ENCODE measurements at places on chromosomes 4 and X.

- H3K36me3 ChIP-seq, result no peaks in the 10 kb centered on the region
- H3K4me3 ChIP-seq, result no peak overlapping the region
- peaks cover 3% of the 10 kb centered on the region for H3K4me1 ChIP-seq
- H3K27me3 ChIP-seq, result no peaks in the 10 kb centered on the region
Observed at GRCh38 chrX:23662187-23662586, 5.1 kb upstream of the PRDX4 start.

DNA sequence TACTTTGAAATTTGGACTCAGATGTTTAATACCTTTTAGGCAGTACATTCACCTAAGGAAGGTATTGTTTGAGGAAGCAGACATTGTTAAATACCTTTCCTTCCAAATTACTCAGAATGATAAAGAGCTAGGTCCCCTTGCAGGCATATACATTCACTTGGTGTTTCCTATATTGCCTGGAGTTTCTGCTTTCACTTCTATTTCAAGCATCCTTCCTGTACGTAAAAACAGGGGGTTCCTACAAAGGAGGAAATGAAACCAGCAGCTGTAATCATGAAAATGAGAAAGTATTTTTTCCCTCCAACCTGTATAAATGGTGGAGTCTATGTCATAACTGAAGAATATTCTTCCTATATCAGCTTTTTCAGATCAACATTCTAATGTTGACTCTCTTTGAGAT lies 90.4 kb upstream of the RASGEF1B start:
- no peak overlapping the region for H3K4me3 ChIP-seq
- no peak overlapping the region for H3K27ac ChIP-seq
- no peaks in the 10 kb centered on the region for H3K27me3 ChIP-seq
- no peaks in the 10 kb centered on the region for H3K36me3 ChIP-seq

DNA sequence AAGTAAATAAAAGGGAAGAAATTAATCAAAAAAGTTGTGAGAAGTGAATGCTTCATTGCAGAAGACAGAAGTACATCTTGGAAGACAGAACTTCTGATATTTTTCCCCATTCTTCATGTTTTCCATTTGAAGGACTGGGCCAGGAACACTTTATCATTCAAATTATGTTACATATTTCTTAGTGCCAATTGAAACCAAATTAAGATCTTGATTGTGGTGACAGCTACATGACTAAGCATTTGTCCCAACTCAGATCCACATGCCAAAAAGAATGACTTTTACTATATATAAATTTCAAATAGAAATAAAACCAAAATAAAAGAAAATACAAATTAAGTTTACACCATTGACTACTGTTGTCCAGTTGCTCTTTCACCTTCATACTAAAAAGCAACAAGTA lies 14.0 kb upstream of the FGF5 start:
- no peak overlapping the region for H3K27ac ChIP-seq
- H3K4me3 ChIP-seq, result no peak overlapping the region
- H3K27me3 ChIP-seq, result no peaks in the 10 kb centered on the region
- H3K36me3 ChIP-seq, result no peaks in the 10 kb centered on the region

GRCh38 chrX:110066488-110067225 lies 63.7 kb downstream of the TMEM164 start:
- no peaks in the 10 kb centered on the region for H3K36me3 ChIP-seq
- peak; percentile 76 for DNase-seq
- H3K27me3 ChIP-seq, result peaks cover 4% of the 10 kb centered on the region
- H3K4me3 ChIP-seq, result no peak overlapping the region
- H3K4me1 ChIP-seq, result peaks cover 7% of the 10 kb centered on the region

GRCh38 chr4:88729146-88729760 lies 31.6 kb upstream of the NAP1L5 start:
- DNase-seq, result no peak
- H3K4me3 ChIP-seq, result no peak overlapping the region
- H3K4me1 ChIP-seq, result no peaks in the 10 kb centered on the region

All from pancreas (tissue), 10 donors.